ENCODE measurements at places on chromosomes 12 and 14. TPM values are rescaled to one million over a fixed set of nuclear protein-coding genes. Genes with fewer than 3 reads are reported as not detected.

- H3K36me3 ChIP-seq, result no peaks in the 10 kb centered on the region
- H3K4me3 ChIP-seq, result no peak overlapping the region
- H3K27me3 ChIP-seq, result no peaks in the 10 kb centered on the region
- H3K4me1 ChIP-seq, result no peaks in the 10 kb centered on the region
Observed at GRCh38 chr12:18224745-18225144, 36.6 kb upstream of the PIK3C2G start.

Gene ANO2
- 3.2 TPM for total RNA-seq

DNA sequence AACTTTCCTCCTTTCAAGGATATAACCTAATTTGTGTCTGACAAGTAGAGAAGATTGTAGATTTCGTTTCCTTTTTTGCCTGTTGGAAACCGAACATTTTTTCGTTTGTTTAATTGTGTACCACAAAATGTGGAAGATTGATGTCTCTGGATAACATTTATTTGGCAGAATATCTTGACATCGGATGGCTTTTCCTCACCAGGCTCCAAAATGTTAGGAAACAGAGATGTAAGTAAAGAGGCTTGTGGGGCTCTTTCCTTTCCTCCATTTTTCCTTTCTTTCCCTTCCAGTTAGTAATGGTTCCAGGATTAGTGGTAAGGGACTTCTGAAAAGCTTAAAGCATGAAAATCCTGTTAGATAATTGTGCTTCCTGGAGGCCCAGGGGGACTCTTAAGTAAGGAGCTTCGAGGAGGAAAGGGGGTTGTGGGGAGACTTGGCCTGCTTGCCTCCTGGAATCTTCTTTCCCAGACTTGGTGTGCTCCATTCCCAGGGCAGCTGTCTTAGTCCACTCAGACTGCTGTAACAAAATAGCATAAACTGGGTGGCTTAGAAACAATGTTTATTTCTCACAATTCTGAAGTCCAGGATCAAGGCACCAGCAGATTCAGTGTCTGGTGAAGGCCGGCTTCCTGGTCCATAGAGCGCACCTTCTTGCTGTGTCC lies 243.1 kb upstream of the PWP1 start:
- no peaks in the 10 kb centered on the region for H3K27me3 ChIP-seq
- DNase-seq, result no peak
- no peak overlapping the region for H3K4me3 ChIP-seq
- no peaks in the 10 kb centered on the region for H3K4me1 ChIP-seq

DNA sequence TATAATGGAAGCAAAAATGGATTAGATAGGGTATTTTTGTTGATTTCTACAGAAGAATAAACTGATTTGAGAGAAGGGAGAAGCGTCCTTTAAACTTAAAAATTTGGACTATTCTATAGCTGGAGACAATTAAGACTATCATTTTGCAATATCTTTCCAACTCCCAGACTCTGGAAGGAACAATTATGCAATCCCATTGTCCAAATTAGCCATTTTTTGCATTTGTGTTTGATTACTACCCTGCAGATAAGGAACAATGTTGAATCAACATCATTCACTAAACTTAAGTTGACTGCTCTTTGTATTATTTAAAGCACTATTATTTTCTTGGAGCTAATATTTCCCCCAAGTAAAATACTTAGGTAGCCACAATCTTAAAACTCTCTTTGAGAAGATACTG lies 34.8 kb upstream of the SELPLG start:
- H3K36me3 ChIP-seq, result no peaks in the 10 kb centered on the region
- H3K4me3 ChIP-seq, result no peak overlapping the region
- H3K4me1 ChIP-seq, result peaks cover 6% of the 10 kb centered on the region
- H3K27ac ChIP-seq, result no peak overlapping the region
- H3K27me3 ChIP-seq, result no peaks in the 10 kb centered on the region
- no peak for DNase-seq

Gene KRT75
- total RNA-seq, result not detected

GRCh38 chr12:127416796-127417195 lies 850.2 kb upstream of the TMEM132C start:
- H3K4me3 ChIP-seq, result no peak overlapping the region
- no peaks in the 10 kb centered on the region for H3K27me3 ChIP-seq

DNA sequence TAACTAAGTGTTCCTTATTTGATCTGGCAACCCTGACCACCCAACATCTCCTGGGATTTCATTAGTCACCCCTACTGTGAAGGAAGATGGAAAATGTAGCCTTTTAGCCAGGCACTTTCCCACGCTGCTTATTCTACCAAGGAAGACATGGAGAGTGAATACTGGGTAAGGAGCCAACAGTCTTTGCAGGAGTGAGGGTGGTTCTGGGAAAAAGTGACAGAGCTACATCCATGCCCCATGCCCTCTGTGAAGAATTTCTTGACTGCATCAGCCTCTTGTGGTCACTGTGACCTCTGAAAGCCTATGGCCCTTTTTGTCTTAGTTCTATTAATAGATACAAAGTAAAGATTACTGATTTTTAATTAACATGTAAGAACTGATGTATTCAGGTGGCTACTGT lies 196.0 kb upstream of the EEA1 start:
- H3K4me3 ChIP-seq, result no peak overlapping the region
- no peak for DNase-seq
- peaks cover 9% of the 10 kb centered on the region for H3K4me1 ChIP-seq
- H3K27ac ChIP-seq, result no peak overlapping the region
- H3K27me3 ChIP-seq, result no peaks in the 10 kb centered on the region
- no peaks in the 10 kb centered on the region for H3K36me3 ChIP-seq

DNA sequence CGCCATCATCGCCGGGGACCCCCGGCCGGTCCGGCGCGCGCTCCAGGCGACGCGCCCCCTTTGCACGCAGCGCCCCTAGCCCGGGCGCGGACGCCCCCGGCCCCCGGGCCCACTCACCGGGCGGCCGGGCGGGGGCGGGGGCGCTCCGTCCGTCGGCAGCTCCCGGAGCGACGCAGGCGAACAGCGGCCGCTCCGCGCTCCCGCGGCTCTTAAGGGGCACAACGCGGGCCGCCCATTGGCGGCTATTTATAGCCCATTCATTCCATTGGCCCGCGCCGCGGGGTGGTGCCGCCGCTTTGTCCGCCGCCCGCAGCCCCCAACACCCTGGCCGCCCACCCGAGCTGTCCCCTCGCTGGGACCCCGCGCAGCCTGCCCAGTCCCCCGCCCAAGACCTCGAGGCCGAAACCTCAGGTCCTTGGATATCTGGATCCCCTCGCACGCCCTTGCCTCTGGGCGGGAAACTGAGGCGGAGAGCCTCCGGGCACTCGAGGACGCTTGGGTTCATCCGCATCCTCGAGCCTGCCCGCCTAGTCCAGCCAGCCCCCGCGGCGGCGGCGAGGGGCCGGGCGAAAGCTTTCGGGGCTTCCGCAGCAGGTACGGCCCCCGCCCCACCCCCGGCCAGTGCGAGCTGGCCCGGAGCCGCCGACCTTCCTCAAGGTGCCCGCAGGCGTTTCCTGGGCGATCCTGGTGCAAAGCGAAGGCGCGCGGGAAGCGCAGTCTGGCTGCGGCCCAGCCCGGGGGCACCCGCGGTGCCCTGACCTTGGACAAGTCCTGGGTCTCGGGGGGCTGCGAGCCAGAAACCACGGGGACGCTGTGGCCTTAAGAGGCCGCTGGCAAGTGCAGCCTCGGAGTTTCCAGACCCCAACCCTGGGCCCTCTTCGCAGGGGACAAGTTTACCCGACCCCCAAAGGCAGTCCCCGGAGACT lies at the start of gene CKB:
Gene CKB, minus strand, starts transcription at position 182 of the 926 bp plus-strand sequence. CDS start 337 bp downstream, outside the sequence.
- peaks cover 14% of the 10 kb centered on the region for H3K4me1 ChIP-seq
- DNase-seq, result peak; percentile 88
- no peaks in the 10 kb centered on the region for H3K27me3 ChIP-seq
- H3K4me3 ChIP-seq, result peak within 1 kb of the TSS; percentile 61
- H3K27ac ChIP-seq, result peak within 1 kb of the TSS; percentile 11

Gene NFATC4
- 250 TPM for total RNA-seq

DNA sequence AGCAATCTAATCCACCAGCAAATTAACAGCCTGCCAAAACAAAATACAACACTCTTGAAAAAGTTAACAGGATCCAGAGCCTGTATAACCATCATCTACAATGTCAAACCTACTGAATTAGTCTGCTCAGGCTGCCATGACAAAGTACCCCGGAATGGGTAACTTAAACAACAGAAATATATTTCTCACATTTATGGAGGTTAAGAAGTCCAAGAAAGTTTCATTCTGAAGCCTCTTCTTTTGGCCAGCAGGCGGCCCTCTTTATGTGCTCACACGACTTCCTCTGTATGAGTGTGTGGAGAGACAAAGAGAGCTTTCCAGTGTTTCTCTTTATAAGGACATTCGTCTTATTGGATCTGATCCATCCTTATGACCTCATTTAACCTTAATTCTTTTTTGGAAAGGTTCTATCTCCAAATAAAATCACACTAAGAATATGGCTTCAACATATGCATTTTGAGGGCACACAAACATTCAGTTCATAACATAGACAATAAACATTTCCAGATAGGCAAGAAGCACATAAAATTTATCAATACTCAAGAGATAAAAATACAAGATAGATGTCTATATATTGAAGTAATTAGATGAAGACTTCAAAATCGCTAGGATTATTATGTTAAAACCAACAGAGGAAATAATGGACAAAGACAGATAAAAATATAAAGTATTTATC lies 5.9 kb upstream of the RERG start:
- no peak overlapping the region for H3K4me3 ChIP-seq
- H3K27me3 ChIP-seq, result no peaks in the 10 kb centered on the region
- DNase-seq, result no peak
- no peaks in the 10 kb centered on the region for H3K36me3 ChIP-seq
- H3K4me1 ChIP-seq, result peaks cover 2% of the 10 kb centered on the region

DNA sequence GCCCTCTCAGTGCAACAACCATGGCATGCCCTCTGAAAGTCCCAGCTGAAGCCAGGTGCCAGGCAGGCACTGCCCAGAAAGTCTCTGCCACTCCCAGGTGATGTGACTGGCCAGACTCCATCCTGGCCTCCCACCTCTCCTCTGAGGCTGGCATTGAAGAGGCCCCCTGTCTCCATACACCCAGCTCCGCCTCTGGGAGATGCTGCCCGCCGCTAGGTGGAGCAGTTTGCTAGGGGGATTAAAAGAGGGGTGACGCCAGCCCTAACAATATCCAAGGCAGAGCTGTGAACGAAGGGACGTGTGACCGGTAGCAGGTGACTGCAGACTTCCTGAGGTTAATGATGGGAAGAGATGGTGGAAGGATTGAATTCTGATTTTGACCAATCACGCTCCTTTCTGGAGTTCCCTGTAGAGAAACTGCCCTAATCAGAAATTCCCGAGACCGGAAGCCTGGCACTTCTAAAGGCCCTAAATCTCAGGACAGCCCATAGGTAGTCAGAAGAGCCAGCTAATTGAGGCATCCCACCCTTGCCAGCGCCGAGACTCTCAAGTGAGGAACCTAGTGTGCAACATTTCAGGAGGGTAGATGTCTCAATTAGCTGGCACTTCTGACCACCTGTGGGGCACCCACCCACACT lies 8.3 kb upstream of the PLEK2 start:
- no peak for DNase-seq
- H3K27ac ChIP-seq, result no peak overlapping the region
- H3K27me3 ChIP-seq, result no peaks in the 10 kb centered on the region

- H3K4me1 ChIP-seq, result peaks cover 8% of the 10 kb centered on the region
- no peaks in the 10 kb centered on the region for H3K36me3 ChIP-seq
- H3K4me3 ChIP-seq, result no peak overlapping the region
- no peaks in the 10 kb centered on the region for H3K27me3 ChIP-seq
- no peak overlapping the region for H3K27ac ChIP-seq
Observed at GRCh38 chr12:116539905-116540482, 19.2 kb upstream of the MAP1LC3B2 start.

GRCh38 chr14:91372671-91373495 lies 44.7 kb downstream of the CCDC88C start:
- no peak overlapping the region for H3K4me3 ChIP-seq
- H3K27me3 ChIP-seq, result no peaks in the 10 kb centered on the region
- DNase-seq, result no peak
- H3K4me1 ChIP-seq, result no peaks in the 10 kb centered on the region
- H3K27ac ChIP-seq, result no peak overlapping the region

- DNase-seq, result no peak
- no peak overlapping the region for H3K27ac ChIP-seq
- H3K36me3 ChIP-seq, result no peaks in the 10 kb centered on the region
- no peaks in the 10 kb centered on the region for H3K4me1 ChIP-seq
Observed at GRCh38 chr12:131795690-131796410, 32.3 kb upstream of the MMP17 start.

Gene ENDOU
- total RNA-seq, result 3.4 TPM

GRCh38 chr12:94532490-94533422 lies 73.1 kb upstream of the CEP83 start:
- H3K4me3 ChIP-seq, result no peak overlapping the region
- no peaks in the 10 kb centered on the region for H3K27me3 ChIP-seq
- DNase-seq, result peak; percentile 83
- H3K4me1 ChIP-seq, result no peaks in the 10 kb centered on the region

GRCh38 chr14:53881161-53881871 lies 75.3 kb downstream of the BMP4 start:
- DNase-seq, result no peak
- no peaks in the 10 kb centered on the region for H3K36me3 ChIP-seq
- H3K4me3 ChIP-seq, result no peak overlapping the region
- no peak overlapping the region for H3K27ac ChIP-seq

DNA sequence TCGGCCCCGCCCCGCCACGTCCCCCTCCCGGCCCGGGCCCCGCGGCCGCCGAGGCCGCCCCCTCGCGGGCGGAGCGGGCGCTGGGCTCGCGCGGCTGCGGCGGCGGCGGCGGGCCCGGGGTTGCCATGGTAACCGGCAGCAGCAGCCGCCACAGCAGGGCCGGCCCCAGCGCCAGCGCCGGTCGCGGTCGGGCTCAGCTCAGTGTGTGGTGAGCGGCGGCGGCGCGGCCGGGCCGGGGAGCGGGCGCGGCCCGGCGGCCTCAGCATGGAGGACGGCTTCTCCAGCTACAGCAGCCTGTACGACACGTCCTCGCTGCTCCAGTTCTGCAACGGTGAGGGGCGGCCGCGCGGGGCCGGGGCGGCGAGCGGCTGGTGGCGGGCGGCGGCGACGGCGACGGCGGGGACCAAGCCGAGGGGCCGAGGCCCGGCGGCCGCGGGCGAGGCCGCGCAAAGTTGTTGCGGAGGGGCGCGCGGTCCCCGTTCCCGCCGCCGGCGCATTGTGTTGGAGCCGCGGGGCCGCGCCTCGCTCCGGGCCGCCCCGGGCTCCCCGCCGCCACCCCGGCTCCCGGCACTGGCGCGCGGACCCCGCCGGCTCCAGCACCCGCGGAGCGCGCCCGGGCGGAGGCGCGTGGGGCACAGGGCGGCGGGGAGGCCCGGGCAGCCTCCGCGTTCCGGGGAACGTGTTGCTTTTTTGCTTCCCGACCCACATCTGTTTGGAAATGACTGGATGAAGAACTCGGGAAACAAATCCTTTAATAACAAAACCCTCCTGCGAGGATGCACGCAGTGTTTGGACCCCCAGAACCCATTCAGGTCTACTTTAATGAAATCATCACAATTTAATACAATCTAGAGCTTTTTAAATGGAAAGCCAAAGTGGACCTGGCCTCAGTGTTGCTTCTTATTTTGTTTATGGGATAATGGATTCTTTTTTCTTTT lies at the start of gene EML1:
Gene EML1, plus strand, starts transcription at position 201 of the 938 bp plus-strand sequence. Its CDS starts 64 bp downstream, at position 265.
- peak; percentile 84 for DNase-seq
- H3K27ac ChIP-seq, result peak within 1 kb of the TSS; percentile 80
- no peaks in the 10 kb centered on the region for H3K36me3 ChIP-seq
- peak within 1 kb of the TSS; percentile 68 for H3K4me3 ChIP-seq
- no peaks in the 10 kb centered on the region for H3K27me3 ChIP-seq

Measured in ovary (tissue), 10 donors.